Foreskin melanocyte (primary cell): ENCODE measurements at places on chromosomes 1 and 21.
A peak's percentile ranks its signal among the peaks of the same experiment; 100 is the strongest.

GRCh38 chr1:64846573-64847430, 101.9 kb downstream of the RAVER2 start:
- no peak for DNase-seq

- DNase-seq, result no peak
These were observed 275.8 kb downstream of the TGFB2 start for GRCh38 chr1:218620956-218621355.

DNA sequence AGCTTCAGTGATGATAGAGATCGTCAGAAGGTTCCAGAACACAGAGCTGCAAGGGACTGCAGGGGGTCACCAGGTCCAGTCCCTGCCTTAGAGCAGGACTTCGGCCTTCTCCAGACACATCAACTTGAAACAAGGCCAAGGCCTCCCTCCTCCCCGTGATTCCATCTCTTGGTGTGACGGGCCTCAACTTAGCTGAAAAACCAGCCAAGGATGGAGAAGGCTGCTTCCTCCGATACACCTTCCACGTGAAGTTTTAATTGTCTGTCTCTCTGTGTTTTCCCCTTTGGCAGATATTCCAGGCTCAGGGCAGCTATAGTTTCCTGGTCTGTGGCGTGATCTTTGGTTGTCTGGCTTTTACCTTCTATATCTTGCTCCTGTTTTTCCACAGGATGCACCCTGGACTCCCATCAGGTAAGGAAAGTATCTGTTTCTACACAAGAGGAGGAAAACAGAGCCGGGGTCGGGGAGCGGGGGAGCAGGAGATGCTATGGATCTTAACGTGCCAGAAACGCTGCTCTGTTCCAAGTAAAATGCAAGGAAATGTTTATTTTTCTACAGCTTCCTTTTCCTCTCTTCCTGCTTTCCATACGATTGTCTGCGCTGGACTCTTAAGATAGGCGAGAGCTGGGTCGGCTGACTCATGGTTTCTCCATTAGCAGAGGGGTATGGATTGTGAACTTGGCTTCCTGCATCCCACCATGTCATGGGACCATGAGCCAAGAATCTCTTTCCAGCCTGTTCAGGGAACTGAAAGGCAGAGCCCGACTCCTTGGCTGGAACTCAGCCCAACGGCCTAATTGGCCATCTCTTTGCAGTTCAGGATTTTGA, 32.8 kb downstream of the ELK4 start:
- peak; percentile 67 for DNase-seq

GRCh38 chr1:159664247-159664646, 50.1 kb downstream of the CRP start:
- no peak for DNase-seq

GRCh38 chr1:233662575-233663304, 48.8 kb downstream of the KCNK1 start:
- no peak for DNase-seq

- peak; percentile 23 for DNase-seq
These were observed 102.1 kb downstream of the JAK1 start for GRCh38 chr1:64864018-64864940.

DNA sequence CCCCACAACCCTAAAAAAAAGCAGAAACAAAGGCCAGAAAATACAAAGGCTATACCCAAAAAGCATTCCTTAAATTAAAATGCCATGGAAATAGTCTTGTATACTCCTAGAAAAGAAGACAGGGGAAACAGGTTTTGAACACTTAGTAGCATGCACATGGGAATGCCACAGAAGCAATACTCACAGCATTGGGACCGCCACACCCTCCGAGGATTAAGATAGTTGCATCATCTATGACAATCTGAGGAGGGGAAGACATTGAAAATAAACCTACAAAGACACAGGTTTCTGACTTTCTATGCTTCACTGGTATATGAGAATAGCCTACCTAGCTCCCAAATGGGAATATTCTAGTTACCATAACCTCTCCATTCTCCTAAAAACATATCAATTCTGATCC, 15.9 kb upstream of the CPLANE2 start:
- DNase-seq, result no peak

DNA sequence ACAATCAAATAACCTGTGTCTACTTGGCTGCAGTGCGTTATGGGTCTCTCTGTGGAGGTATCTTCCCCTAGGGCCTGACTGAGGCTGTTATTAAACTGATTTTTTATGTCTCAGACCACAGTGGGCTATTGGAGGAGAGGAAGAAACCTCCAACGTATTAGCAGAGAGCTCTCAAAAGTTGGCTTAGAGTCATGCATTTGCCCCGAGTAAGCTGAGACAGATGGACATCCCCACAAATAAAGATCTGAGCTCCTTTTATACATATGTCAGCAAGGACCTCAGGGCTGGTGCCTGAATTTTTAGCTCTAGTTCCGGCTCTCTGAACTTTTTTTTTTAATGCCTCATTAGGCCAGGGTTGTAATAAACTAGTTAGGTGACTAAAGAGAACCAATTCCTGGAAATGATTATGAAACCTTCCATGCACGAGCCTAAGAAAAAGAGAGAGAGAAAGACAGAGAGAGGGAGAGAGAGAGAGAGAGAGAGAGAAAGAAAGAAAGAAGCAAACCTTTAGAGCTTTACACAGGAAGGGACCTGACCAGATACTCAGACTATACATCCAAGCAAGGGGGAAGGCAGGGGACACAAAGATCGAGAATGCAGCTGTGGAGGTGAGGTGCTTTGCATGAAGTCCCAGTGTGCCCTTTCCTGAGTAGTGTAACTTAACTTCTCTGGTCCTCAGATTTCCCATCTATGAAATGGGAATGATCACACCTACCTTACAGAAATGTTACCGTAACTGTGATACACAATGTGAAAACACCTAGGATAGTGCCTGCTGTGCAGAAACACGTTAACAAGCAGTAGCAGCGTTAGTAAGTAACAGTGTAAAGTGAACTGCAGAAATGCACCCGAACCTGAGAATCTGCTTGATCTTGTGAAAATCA, 8.4 kb upstream of the PIGR start:
- no peak for DNase-seq

- no peak for DNase-seq
These were observed 24.7 kb downstream of the CDK18 start for GRCh38 chr1:205528887-205529825.

GRCh38 chr1:12447307-12447706, 170.7 kb downstream of the DHRS3 start:
- DNase-seq, result no peak

DNA sequence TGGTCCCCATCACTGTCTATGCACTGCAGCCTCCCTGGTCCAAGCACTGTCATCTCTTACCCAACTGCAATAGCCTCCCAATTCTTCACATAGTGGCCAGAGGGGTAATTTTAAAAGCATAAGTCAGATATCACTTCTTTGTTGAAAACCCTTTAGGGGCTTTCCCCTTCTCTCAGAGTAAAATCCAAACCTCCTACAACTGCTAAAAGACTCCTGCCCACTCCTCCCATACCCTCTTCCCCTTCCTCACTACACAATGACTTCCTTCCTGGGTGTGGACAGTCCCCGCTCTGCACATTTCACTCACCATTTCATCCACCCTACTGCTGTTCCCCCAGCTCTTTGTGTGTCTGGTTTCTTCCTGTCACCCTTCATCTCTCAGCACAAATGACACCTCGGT, 8.3 kb downstream of the MCOLN2 start:
- DNase-seq, result no peak

DNA sequence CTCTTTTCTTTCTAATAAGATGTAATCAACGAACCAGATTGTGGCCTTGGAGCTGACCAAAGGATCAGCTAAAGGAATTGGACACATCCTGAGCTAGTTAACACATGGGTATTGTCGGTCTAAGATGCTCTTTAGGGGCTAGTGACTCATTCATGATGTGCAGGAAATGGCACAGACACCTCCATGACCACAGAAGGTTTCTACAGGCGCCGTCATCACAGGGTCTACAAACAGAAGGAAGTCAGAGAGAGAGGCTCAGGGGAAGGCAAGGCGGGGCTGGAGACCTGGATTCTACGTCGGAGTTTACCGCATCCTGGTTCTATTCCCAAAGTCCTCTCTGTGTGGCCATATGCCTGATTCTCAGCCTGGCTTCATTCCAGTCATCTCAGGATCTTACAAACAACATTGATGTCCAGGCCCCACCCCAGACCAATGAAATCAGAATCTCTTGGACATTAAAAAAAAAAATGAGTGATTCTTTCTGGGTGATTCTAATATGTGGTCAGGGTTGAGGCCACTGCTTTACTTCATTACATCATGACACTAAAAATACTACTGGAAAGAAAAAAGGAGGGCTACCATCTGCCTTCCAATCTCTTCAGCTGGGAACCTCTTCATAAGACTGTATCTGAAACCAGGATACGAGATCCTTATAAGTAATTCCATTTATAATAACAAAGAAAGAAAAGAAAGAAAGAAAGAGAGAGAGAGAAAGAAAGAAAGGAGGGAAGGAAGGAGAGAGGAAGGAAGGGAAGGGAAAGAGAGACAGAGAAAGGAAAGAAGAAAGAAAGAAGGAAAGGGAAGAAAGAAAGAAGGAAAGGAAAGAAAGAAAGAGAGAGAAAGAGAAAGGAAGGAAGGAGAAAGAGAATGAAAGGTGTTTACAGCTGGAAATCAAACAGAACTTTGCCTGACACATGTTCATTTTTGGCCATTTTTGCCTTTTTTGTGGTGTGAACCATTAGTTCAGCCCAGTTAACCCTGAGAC, 11.6 kb upstream of the KCNJ15 start:
- DNase-seq, result no peak

DNA sequence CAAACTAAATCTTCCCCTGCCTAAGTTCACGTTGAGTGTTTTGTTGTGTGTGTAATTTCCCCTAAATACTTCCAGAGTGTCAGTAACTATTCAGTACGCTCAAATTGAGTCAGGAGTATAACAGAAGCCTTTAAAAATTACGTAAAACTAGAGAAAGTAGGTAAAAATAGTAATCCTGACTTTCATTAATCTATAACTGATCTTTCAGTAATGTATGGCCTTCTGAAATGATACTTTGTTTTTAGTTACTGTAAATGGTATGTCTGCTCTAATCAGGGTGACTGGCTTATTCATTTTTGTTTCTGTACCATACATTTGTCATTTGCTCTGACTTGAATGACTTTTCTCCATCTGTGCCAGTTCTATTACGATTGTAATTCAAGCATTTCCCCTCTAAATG, 29.4 kb downstream of the MIER1 start:
- DNase-seq, result no peak

- no peak for DNase-seq
These were observed 20.2 kb downstream of the MACO1 start for GRCh38 chr1:25450891-25451290.

- peak; percentile 33 for DNase-seq
These were observed 9.6 kb upstream of the PLA2G4A start for GRCh38 chr1:186819126-186819525.

- no peak for DNase-seq
These were observed 115.0 kb downstream of the BACH1 start for GRCh38 chr21:29413683-29414082.

DNA sequence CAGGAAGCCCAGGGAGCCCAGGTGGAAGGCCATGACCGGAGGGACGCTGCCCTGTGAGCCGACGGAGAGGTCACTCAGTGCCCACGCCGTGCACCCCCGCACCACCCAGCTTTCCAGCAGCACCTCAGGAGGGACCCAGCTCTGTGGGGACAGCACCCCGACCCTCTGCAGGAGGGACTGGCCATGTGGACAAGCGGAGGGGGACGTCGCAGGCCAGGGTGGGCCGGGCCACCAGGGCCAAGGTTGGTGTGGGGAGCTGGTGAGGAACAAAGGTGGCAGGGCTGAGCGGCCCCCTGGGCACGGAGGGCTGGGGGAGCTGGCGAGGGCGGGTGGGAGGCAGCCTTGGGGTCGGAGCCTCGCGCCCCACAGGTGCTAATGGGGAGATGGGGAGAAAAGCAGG, 22.8 kb downstream of the NADK start:
- DNase-seq, result no peak

GRCh38 chr1:9724706-9725476, 73.4 kb downstream of the PIK3CD start:
- peak; percentile 30 for DNase-seq

DNA sequence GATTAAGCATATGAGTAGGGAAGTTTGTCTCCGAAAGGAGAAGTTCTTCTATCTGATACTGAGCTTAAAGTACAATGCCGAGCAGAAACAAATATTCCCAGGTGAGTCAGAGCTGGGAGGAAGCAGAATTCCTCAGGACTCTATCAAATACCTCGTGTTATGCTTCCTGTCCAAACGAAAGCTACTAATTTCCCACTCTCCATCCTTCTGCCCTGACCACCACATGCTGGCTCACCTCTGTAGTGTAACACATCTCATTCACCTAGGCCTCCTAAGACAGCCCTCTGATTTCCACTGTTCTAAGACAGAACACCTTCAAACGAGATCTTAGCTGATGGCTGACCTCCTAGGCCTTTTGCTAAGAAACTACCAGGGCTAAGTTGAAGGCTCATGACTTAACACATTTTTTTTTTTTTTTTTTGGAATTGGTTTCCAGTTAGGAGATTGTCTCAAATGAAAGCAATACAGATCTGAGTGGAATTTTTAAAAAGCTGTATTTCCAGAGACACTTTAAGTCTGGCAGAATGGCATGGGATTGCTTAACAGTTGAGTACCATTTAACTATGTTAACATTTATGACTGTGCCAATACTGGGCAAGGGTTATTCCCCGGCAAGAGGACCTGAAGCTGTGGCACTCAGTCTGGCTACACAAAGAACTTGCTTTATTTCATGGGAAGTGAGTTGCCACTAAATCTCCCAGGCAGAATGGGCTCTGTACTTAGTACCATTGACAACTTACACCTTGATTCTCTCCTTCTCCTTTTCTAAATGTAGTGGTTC, 583.4 kb downstream of the DPYD start:
- DNase-seq, result no peak

DNA sequence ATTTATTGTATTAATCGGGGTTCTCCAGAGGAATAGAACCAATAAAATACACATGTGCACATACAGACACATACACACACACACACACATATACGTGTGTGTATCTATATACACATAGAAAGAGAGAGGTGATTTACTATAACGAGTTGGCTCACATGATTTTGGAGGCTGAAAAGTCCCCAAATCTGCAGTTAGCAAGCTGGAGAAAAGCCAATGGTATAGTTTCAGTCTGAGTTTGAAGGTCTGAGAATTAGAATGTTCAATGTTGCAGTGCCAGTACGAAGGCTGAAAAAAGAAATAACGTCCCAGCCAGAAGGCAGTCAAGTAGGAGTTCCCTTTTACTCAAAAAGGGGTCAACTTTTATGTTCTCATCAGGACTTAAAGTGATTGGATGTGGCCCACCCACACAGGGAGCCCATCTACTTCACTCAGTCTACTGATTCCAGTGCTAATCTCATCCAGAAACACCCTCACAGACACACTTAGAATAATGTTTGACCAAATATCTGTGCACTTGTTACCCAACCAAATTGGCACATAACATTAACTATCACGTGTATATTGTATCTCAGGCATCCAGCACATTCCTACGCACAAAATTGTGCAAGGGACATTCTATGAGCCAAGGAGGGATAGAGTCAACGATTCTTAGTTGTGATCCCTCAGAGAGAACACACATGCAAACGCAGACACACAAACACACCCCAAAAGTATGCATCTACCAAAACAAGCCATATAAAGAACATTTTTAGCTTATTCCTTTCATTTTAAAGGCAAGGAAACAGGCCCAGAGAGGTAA, 195.5 kb upstream of the DUSP10 start:
- no peak for DNase-seq

GRCh38 chr1:22636353-22636752, at the start of gene C1QA:
Gene C1QA, plus strand, starts transcription at chr1:22636628. Its CDS starts 989 bp downstream, at chr1:22637617.
- no peak for DNase-seq

- no peak for DNase-seq
These were observed 4.9 kb downstream of the SFT2D2 start for GRCh38 chr1:168230709-168231108.
